ENCODE measurements at places on chromosomes 6 and 20. TPM values are rescaled to one million over a fixed set of nuclear protein-coding genes. Genes with fewer than 3 reads are reported as not detected.

ZNF831 gene
- polyA plus RNA-seq = not detected

CCDC170 gene
- 1.9 TPM for polyA plus RNA-seq

TASP1 gene
- 6.0 TPM for polyA plus RNA-seq

PLG gene
- not detected for polyA plus RNA-seq

NKAIN4 gene
- not detected for polyA plus RNA-seq

ZSWIM3 gene
- 4.5 TPM for polyA plus RNA-seq

IRF4 gene
- polyA plus RNA-seq = not detected

ERVFRD-1 gene
- not detected for polyA plus RNA-seq

RPS6KA2 gene
- polyA plus RNA-seq = 76.6 TPM

IL17F gene
- not detected for polyA plus RNA-seq

DNAH8 gene
- polyA plus RNA-seq = not detected

SMLR1 gene
- polyA plus RNA-seq = not detected

OR2B6 gene
- polyA plus RNA-seq = 0.09 TPM

RIOK1 gene
- 12.4 TPM for polyA plus RNA-seq

MYB gene
- polyA plus RNA-seq = 0.09 TPM

ADGRG6 gene
- 11.7 TPM for polyA plus RNA-seq

EPB41L1 gene
- 17.8 TPM for polyA plus RNA-seq

ATP6V1G2 gene
- polyA plus RNA-seq = 12.5 TPM

MOXD1 gene
- polyA plus RNA-seq = 55.9 TPM

CDSN gene
- not detected for polyA plus RNA-seq

CLPSL2 gene
- polyA plus RNA-seq = not detected

BEND6 gene
- polyA plus RNA-seq = 9.2 TPM

Measured in AG04450 (cell line).